ENCODE measurements at places on chromosomes 2 and 18.

- peak; percentile 74 for DNase-seq
Observed at GRCh38 chr2:74498500-74499266, 720 bp downstream of the LBX2 start.

DNA sequence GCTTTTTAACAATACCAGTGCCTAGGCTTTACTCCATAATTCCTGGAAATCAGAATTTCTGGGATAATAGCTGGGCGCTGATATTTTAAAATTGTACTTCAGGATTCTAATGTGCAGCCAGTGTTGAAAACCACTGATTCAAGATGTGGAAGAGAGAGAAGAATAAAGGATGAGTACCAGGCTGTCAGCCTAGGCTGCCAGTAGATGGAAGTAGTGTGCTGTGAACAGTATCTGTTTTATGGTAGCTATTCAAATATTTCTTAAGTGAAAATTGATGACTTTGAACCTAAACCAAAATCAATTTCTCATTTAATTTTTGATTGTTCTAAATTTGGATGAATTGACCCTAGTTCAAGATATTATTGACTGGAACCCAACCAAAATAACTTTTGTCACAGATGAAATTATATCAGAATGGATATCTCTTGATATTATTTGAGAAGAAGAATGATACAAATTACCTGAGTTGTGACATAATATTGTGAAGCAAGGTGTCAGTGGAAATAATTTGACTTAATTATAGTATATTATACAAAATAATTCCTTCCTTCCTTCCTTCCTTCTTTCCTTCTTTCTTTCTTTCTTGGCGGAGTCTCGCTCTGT lies 88.0 kb downstream of the COMMD1 start:
- no peak for DNase-seq

- DNase-seq, result no peak
Observed at GRCh38 chr2:88836351-88836750, 144.9 kb downstream of the RPIA start.

DNA sequence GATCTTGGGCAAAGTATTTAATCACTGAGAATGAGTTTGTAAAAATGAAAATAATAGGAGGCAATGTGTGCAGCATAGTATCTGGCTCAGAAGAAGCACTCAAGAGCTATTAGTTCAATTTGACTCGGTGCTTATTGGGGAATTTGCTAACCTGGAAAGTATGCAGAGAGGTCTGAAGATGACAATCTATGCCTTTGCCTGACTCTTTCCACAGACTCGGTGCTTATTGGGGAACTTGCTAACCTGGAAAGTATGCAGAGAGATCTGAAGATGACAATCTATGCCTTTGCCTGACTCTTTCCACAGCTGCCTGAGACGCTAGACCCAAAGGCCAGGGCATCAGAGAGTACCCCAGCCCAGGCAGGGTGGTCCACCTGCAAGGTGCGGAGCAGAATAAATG lies 12.2 kb upstream of the SH3BP4 start:
- no peak for DNase-seq

DNA sequence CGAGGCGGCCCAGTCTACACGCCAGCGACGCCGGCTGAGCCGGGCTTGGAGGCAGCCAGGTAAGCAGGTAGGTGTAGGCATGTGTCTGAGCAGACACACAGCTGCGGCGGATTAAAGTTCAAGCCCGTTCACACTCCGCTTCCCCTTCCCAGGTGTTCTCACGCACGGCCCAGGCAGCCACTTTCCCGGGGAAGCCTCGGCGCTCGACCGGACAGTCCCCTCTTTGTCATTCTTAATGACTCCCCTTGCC lies 367 bp downstream of the TGFA start:
- peak; percentile 11 for DNase-seq

DNA sequence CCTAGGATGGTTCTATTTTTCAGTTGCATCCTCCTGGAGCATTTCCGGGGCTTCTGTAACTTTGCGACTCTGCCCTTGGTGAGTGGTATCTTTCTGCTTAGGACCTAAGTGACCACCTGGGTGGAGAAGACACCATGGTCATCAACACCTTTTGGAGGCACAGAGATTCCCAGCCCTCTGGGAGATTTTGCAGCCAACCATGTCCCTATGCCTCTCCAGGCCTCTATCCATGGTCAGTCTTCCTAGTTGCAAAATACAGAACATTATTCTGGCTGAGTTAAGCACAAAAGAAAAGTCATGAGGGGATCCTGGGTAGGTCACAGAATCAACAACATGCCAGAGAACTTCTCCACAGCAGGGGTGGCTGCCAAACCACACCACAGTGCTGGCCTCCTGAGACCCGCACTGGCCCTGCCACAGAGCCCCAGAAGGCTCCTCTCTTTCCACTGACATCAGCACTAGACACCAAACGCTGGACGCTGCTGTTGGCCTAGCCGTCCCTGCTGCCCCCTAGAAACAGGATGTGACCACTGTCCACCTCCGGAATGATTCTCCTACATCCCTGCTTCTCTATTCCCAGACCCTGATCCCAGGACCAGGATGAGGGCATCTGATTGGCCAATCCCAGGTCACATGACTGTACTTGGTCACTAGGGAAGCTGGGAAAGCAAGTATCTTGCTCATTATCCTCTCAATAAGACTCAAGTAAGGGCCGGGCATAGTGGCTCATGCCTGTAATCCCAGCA lies 47.7 kb downstream of the SMAD7 start:
- DNase-seq, result no peak

DNA sequence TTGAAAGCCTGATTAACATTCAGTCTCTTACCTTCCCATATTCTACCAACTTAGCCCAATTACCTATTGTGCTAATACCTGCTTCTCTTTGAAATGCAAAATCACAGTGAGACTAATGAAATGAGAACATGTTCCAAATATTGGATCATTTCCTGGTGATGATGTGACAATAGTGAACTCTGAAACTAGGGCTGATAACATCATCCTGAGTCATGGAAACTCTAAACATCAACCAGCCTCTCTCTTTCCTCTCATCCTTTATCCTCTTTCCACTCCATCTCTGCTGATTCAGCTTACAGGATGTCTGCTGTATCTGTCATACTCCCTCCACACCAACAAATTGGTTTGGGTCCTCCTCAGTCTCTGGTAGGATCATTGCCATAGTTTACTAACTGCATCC lies 98.8 kb upstream of the NCKAP5 start:
- no peak for DNase-seq

DNA sequence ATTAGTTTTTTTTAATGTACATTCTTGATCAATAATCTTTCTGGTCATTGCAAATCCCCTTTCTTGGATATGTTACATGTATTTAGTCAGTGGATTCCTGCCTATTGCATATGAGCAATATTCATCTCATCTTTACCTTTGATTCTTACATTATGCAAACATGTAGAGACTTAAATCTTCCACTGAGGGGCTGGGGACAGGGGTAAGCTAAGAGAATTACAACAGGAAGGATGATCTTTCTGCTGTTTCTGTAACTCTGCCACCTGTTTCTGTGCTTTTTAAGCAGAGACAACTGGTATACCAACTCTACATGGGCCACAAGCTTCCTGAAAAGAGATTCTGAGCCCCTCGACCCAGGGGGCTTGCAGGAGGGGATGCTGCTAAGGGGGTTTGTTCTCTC lies 68.6 kb downstream of the RND3 start:
- DNase-seq, result no peak

DNA sequence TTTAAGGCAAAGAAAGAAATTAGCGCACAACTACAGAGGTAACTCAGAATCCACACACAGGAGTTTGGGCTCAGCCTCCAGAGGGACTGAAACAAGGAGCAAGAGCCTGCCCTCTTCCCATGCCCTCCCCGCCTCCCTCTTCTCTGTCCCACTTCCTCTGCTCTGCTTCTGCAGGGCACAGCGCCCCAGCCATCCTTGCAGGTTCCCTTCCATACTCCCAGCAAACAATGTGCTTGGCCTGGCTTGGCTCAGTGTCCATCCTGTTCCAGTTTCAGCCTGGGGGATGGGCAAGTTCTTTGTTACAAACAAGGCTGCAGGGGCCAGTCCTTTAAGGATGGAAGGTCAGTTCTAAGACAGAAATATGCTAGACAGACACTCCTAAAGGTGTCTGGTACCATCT lies 133.5 kb downstream of the CDH20 start:
- DNase-seq, result no peak

- no peak for DNase-seq
Observed at GRCh38 chr2:149783284-149783683, 195.7 kb upstream of the MMADHC start.

DNA sequence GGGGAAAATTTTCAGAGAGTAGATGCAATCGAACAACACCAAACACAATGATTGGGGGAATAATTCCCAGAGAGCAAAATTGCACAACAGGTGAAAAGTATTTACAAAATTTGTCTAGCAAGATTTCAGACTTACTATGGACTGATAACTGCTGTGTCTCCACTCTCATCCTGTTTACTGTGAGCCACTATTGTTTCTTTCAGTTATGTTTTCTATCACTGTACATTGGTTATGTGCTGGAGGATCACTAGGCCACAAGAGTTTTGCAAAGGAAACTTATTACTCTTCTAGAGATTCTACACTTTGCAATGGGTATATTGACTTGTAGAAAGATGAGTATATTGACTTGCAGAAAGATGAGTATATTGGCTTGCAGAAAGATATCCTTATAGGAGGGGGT lies 934.1 kb upstream of the CRIM1 start:
- no peak for DNase-seq

- DNase-seq, result no peak
Observed at GRCh38 chr18:29501952-29502351, 1325.0 kb upstream of the CDH2 start.

DNA sequence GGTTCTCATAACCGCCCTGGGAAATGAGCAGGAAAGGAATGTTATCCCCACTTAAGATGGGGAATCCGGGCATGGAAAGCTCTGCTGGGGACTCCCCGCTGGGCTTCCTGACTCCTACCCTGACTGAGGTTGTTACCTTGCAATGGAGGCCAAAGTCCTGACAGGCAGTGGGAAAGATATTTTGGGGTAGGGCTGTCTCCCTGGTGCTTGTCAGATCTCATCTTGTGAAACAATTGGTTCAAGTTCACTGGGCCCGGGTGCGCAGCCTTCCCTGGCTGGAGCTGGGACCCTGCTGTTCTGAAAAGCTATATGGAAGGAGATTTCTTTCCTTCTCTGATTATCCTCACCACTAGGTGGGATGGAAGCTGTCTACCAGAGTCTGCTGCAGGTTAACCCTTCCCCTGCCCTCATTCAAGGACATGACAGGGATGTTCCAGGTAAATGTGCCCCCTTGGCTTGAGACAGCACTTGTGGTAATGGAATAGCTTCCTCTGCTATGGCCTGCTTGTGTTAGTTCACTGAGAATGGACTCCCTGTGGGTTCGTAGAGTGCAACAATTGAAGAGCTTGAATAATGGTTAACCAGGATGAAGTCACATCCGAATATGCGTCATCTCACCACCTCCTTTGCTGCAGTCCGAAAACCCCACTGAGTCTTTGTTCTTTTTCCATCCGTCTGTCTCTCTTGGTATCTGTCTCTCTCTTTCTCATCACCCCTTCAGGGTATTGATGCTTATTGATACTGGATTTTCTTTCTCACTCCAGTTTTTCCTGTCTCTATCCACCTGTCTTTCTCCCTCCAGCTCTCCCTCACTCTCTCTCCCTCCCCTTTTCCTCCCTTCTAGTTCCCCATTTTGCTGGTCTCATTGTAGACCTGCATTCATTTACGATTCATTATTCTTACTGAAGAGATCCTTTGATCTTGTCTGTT lies 67.8 kb upstream of the EPAS1 start:
- DNase-seq, result no peak

DNA sequence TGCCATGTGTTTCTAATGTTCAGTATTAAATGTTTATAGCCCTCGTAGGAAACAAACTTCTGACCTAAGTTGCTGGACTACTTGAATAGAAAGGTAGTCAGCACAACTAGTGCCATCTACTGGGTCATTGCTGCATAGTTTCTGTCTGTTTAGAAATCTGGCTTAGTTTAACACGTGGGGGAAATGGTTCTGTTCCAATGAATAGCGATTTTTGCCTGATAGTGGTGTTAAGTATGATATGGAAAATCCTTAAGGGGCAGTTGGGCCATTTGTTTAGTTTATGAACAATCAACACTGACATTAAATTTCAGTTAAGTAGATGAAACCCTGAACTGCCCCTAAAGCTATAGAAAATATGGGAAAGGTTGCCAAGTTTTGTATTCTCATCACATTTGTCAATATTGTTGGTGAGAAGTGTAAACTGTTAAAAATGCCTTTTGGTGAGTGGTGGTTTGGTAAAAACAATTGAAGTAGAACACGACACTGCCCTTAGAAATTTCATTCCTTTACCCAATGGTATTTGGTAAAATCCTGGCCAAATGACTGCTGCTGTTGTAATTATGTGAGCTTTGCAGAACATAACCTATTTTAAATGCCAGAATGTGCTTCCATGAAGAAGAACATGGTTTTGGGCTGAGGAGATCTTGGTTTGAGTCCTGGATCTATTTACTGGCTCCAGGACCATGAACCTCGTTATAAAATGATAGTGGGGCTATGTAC lies 13.2 kb downstream of the NABP1 start:
- no peak for DNase-seq

- DNase-seq, result peak; percentile 62
Observed at GRCh38 chr2:10278029-10278762, 24.5 kb upstream of the HPCAL1 start.

GRCh38 chr2:229650059-229650458 lies 64.3 kb downstream of the DNER start:
- no peak for DNase-seq

DNA sequence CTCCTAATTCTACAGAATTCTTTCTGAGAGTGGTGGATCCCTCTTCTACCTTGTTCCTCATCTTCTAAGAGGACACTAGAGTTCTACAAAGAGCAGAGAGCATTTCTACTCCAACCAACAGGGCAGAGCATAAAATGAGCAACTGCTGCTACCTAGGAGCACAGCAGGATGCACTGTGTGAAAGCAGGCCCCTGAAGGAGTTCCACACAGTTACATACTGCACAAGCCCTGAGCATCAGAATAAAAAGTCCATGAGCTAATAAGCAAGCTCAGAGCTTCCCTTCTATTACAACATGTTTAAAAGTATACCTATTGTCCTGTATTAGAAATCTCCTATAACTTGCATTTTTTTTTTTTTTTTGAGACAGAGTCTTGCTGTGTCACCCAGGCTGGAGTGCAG lies 8.4 kb downstream of the FHL2 start:
- no peak for DNase-seq

- peak; percentile 55 for DNase-seq
Observed at GRCh38 chr2:200373973-200374416, 67.5 kb downstream of the SPATS2L start.

GRCh38 chr2:42957109-42957860 lies 164.9 kb upstream of the HAAO start:
- no peak for DNase-seq

GRCh38 chr2:208820014-208820688 lies 413.6 kb downstream of the PTH2R start:
- DNase-seq, result no peak

DNA sequence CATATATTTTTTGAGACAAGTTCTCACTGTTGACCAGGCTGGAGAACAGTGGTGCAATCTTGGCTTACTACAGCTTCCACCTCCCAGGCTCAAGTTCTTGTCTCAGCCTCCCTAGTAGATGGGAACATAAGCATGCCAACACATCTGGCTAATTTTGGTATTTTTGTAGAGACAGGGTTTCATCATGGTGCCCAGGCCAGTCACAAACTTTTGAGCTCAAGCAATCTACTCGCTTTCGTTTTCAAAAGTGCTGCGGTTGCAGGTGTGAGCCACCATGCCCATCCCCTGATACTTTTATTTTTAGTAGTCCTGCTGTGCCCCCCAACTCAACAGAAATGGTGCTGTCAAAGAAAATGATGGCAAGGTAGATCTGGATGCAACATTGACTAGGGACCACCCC lies 1127.3 kb downstream of the SUCLG1 start:
- no peak for DNase-seq
